ENCODE measurements at places on chromosomes 4 and X.

DNA sequence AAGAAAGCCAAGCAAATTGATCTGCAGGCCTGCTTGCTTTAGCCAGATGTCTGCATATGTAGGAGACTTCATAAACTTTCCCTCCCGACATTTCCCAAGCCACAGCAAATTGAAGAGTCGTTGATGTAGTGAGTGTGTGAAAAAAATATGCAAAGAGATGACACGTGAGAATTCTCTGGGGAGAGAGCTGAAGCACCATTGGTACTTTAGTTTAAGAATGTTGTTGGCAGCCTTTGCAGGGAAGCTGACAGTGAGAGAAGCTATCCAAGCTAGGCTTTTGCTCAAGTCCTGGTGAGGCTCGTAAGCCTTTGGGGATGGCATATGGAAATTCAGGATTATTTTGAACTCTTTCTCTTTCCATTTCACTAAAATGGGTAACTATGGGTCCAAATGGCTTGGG is 87.5 kb downstream of the GLRA2 start:
- no peak for DNase-seq

GRCh38 chr4:68950033-68950432 is 1.6 kb downstream of the UGT2A3 start:
- no peak for DNase-seq

DNA sequence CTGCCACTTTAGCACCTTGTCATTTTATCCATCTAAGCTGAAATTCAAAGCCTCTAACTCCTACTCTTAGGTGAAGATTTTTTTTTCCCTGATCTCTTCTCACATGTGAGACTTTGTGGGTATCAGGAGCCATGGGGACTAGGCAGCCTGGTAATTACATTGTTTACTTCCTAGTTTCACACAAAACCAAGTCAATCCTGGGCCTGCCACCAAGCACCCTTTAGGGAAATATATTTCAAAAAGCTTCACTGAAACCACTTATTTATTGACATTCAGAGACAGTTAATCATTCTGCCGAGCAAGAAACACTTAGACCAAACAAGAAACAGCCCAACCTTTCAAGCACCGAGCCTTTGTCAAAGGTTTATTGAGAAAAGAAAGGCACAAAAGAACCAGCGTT is 200.0 kb downstream of the RELL1 start:
- no peak for DNase-seq

GRCh38 chrX:56764153-56764974 is 35.3 kb downstream of the NBDY start:
- no peak for DNase-seq

DNA sequence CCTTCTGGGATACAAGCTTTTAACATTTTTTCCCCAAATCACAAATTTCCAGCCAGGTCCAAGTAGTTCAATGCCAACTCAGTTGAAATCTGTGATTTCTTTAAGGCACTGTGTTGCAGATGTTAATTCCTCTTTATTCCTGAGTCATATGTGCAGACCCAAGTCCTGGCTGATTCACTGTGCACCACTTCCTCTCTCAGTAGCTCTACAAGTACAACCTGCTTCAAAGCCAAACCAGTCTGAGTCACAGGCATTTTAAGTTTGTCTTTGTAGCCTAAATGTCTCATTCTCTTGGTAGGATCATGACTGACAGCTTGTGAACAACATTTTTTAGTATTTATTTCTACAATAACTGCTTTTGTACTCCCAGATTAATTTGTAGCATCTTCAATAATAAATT is 165.6 kb upstream of the S100G start:
- no peak for DNase-seq

- no peak for DNase-seq
Observed at GRCh38 chr4:184344899-184345572, 127.4 kb upstream of the ENPP6 start.

- no peak for DNase-seq
Observed at GRCh38 chr4:10144966-10145365, 28.4 kb upstream of the WDR1 start.

DNA sequence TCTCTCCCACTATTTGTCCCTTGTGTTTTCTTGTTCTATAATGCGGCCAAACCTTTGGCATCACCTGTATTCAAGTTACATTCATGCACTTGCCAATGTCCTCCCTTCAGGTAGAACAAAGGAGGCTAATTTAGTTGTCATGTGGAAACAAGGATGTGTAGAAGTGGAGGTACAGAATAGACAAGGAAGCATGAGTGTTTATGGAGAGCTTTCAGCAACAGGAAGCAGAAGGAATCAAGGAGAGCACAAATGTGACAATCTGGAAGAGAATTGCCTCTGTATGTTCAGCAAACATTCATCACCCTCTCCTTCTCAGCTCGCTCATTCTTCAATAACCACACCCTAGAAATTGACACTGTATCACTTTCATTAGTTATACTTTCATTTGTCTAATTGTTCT is 103.4 kb downstream of the SLC7A11 start:
- no peak for DNase-seq

DNA sequence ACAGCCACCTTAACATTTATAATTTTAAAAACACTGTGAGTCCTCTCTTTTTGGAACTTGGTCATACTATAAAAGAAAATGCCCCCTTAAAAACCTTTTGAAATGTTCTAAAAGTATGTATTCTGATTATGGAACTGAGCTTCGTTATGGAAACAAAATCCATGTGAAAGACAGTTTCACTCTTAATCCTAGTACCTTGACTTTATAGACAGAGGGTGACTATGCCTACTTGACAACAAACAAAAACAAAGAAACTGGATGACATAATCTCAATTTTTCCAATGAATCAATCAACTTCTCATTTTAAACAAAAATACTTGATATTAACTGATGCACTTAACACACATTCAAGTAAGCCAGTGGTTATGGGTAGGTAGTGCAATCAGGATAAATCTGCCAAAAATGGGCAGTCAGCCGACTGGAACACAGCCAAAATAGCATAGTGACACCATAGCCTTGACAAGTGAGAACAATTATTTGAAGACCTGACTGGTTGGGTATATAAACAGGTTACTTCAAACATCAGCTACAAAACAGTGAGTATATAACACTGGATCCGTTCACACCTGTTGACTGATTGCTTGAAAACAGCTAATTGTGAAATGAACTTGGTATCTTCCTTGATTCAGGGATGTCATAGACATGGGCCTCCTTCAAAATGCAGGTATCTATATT is 265.5 kb downstream of the PPP3CA start:
- no peak for DNase-seq

GRCh38 chrX:129115104-129115503 is 408.2 kb downstream of the SMARCA1 start:
- DNase-seq = no peak

GRCh38 chr4:153004081-153004850 is 68.1 kb downstream of the FHDC1 start:
- DNase-seq = no peak

DNA sequence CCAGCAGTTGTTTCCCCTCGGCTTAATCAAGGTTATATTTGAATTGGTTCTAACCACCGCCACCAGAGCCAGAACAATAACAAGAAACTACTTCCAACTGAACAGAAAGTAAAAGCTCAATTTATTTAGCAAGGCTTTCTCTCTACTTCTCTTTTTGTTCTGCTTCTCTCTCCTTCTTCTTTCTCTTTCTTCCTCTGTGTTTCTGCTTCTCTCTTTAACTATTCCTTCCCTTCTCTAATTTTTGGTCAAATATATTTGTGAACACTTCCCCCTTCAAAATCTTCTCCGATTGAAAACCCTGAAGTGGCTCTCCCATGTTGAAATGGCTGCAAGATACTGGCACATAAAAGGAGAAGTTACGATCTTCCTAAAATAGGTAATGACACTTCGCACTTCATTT is 1195.9 kb upstream of the PRKX start:
- DNase-seq = no peak

DNA sequence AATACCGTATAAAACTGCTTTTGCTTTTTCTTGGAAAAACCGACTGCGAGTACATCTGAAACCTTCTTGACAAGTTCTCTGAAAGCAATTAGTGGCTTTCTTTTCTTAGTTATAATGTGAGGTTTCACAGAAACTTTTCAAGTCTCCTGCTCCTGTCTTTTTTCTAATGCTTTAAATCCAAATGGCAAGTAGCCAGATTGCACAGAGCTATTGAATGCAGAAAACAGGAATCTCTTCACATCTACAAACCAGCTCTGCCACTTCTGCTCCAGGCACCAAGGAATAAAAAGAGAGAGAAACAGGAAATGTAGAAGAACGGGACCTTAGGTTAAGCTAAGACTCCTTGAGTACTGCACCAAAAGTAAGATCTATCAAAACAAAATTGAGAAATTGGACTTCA is 267.3 kb upstream of the TET2 start:
- DNase-seq = no peak

DNA sequence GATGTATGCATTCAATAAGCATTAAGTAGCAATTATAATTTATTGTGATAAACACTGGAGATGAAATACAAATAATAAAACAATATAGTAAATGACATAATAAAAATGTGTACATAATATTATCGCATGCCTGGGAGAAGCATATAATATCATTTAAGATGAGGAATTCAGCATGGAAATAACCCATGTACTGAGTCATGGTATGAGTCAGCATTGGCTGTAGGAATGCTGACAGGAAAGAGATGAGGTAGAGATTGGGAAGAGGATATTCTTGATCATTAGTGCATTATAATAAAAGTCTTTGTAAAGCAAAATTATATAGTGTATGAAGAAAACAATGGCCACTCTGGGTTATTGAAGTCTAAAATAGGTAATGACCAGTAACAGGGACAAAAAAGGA is 82.8 kb downstream of the MAGEB10 start:
- DNase-seq = no peak

DNA sequence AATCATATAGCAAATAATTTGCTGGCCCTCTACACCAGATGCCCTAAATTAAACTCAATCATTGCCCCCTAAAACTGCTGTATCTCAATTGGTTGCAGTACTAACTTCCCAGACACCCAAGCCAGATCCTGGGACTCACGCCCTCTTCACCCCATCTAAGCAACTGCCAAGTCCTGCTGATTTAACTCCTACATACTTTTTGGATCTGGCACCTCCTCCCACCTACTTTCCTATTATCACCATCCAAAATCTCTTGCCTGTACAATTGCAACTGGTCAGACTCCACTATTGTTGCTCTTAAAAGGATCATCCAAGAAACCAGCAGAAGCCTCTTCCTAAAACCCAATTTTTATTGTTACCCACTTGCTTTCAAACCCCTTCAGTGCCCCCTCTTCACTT is 4.7 kb upstream of the HSD17B10 start:
- DNase-seq = no peak

DNA sequence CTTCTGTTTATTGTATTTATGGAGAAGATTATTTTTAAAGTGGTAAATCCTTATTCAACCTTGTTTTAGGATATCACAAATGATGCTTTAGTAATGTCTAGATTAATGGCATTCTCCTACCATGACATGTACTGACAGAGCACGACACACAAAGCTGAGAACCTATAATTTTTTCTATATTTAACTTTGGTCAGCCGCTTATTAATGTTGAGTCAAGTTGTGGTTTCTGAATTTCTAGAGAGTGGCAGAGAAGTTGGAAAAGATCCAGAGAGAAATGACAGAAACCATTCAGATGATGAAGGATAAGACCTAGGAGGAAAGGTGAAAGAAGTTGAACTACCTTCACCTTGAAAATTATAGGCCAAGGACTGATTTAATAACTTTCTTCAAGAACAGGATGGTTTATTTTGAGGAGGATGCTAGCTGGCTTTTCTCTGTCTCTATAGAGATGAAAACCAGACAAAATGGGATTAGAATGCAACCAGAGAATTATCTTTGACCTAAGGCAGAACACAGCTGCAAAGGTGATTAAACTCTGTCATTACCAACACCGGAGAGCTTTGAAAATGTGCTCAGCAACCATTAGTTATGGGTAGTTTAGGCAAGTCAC is 62.6 kb upstream of the TSPAN5 start:
- DNase-seq = no peak

DNA sequence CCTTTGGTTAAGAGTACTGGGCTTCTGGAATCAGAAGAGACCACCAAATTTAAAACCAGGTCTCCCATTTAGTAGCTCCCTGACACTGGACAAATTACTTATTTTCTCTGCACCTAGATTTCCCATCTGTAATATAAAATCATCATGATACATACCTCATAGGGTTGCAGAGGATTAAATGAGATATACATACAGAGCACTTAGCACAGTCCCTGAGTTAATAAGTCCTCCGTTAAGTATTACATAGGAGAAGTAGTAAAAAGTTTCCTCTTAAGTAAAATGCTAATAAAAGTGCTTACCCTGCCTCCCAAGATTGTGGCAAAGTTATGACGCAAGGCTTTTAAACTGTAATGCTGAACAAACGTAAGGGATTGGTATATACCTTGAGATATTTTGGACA is 539 bp upstream of the CHIC1 start:
- DNase-seq = no peak

- DNase-seq = no peak
Observed at GRCh38 chr4:186554914-186555827, at the start of gene MTNR1A. Gene MTNR1A (minus strand): TSS chr4:186555567. CDS start chr4:186555365, 202 bp downstream.

Measured in anterior cingulate cortex (tissue), 58 donors.